ENCODE measurements at places on chromosomes 12 and 14.

GRCh38 chr12:4190366-4191063 is 83.0 kb upstream of the CCND2 start:
- DNase-seq: no peak

DNA sequence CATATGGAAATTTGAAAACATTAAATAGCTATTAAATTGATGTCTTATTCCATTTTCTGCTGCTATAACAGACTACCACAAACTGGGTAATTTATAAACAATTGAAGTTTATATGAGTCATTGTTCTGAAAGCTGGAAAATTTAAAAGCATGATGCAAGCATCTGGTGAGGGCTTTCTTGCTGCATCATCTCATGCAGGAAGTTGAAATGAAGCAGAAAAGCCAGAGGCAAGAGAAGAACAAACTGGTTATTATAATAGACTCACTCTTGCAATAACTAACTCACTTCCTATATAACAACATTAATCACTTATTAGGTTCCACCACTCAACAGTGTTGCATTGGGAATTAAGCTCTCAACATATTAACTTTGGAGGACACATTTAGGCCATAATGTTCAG is 1277.4 kb downstream of the LRFN5 start:
- DNase-seq: no peak

- no peak for DNase-seq
Measured at GRCh38 chr12:55789893-55790292, 27.6 kb downstream of the SARNP start.

DNA sequence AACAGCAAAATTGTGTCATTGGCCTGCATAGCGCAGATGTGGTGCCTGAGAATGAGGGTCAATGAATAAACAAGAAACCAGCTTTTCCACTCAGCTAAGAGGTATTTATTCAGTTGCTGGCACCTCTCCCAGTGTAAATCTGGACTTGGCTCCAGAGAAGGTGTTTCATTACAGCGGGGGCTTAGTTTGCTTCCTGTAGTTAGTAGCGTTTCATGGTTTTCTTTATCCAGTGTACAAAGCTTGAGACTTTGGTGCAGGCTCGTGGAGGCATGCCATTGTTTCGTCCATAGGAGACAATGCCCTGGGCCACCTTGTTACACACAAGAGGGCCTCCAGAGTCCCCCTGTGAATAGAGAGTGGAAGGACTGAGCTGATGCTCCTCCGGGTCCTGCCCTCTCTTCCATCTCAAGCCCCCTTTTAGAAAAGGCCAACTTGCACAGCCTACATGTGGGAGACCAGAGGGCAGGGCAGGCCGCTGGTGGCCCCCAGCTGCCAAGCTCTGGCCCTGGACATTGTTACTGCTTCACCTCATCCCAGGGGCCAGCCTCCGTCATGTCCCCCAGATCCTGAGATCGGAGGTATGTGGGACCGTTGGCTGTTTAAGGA is 3.0 kb downstream of the GZMB start:
- no peak for DNase-seq

DNA sequence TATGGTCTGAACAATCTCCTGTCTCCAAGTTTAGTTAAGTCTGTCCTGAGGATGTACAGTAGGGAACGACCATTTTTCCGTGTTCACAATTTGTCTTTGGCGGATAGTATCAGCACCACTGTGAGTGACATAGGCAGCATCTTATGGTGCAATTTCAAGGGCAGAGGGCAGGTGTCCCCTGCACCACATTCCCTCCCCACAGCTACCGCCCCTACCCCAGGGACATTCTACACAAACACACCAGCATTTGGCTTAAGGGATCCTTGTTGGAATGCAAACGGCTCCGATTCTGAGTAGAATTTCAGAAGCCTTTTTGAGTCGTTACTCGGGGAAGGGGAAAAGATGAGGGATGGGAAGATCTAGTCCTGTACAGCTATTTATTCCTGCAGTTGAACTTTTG is 25.1 kb upstream of the DICER1 start:
- DNase-seq: no peak

- no peak for DNase-seq
Measured at GRCh38 chr14:103395244-103395643, 10.0 kb downstream of the MARK3 start.

DNA sequence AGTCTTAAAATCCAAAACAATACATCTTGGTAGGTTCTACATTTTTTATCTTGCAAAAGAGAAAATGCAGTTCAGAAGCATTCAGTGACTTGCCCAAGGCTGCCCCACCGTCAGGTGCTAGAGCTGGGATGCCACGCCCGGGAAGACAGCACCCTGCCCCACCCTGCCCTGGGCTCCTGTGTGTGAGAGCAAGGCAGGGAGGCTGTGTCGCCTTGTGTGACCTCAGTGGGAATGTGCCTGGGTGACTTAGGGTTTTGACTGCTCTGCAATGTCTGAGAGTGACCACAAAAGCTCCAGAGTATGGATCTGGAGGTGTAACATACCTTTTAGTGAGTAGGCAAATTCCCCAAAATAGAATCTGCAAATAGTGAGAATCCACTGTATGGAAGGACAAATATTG is 60.0 kb downstream of the AACS start:
- no peak for DNase-seq

- no peak for DNase-seq
Measured at GRCh38 chr12:90244232-90244631, 535.6 kb upstream of the ATP2B1 start.

DNA sequence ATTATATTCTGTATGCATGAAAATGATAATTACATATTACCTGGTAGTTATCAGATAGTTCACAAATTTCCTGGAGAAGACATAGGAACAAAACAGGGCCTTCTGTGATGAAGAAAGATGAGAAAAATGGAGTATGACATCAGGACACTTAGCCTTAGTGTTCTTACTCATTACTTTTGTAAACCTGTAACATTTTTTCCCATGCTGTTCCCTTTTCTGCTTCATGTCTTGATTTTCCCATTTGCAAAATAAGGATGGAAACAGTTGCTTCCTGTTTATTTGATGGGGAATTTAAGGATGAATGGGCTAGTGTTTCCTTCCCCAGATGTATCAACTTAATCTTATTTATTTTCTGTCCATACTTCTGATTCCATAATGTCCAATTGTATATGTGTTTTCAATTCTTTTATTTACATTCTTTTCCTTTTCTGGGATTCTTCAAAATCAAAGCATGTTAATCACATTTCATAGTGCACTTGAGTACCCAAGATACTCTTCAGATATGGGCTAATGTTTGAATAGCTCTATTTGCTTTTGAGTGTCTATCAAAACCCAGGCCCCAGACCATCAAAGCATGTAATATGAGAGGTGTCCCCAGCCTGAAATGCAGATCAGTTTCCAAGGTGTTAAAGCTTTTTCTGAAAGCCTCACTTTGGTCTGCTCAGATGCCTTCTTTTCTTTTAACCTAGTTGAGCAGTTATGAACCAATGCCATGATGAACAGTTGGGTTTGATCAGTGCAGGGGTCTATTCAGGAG is 260.5 kb downstream of the RAD51B start:
- no peak for DNase-seq

DNA sequence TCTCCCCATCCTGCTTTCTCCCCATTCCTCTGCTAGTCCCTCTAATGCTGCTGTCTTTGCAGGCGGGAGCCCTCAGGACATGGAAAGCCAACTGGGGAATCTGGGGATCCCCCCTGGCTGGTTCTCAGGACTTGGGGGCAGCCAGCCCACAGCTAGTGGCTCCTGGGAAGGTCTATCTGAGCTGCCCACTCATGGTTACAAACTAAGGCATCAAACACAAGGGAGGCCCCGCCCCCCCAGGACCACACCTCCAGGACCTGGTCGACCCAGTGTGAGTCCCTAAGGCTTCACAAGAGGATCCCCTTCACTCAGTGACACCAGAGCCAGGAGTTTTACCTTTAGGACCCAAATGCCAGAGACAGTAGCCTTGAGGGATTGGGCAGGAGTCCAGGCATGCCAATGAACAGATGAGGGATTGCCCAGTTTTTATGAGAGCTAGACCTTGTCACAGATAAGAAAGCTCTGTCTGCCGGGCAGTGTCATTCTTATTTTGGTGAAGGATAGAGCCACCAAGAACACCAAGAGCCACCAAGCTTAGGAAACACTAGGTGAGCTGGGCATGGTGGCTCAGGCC is 8.0 kb upstream of the CPNE6 start:
- DNase-seq: no peak

GRCh38 chr12:129901254-129901653 is 2.6 kb downstream of the TMEM132D start:
- no peak for DNase-seq

- DNase-seq: no peak
Measured at GRCh38 chr14:80316441-80316840, 105.1 kb upstream of the DIO2 start.

GRCh38 chr14:72519543-72519942 is 374.4 kb downstream of the DPF3 start:
- no peak for DNase-seq

- DNase-seq: no peak
Measured at GRCh38 chr14:36091096-36091495, 85.4 kb downstream of the PTCSC3 start.

- no peak for DNase-seq
Measured at GRCh38 chr14:39087493-39087892, 15.5 kb downstream of the SEC23A start.

GRCh38 chr14:23056956-23057756 is at the start of gene CDH24:
CDH24 (minus strand) TSS chr14:23057520; CDS start chr14:23055733, 1,787 bp downstream.
- peak; percentile 74 for DNase-seq

GRCh38 chr14:22877000-22877501 is 5.5 kb downstream of the LRP10 start:
- DNase-seq: no peak

DNA sequence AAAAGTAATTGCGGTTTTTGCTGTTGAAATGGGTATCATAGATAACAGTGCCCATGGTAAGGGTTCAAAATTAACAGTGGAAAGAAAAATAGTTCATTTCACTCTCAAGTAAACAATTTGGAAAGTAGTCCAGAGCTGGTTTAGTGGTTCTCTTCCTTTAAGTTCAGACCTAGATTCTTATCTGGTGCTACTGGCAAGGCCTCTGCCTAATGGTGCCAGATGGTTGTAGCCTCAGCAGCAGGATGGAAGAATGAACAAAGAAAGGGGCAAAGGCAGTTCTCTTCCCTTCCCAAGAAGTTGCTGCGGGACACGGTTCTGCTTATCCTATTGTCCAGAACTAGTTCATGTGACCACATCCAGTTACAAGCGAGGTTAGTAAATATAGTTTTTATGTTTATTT is 10.5 kb downstream of the ARG2 start:
- DNase-seq: no peak

DNA sequence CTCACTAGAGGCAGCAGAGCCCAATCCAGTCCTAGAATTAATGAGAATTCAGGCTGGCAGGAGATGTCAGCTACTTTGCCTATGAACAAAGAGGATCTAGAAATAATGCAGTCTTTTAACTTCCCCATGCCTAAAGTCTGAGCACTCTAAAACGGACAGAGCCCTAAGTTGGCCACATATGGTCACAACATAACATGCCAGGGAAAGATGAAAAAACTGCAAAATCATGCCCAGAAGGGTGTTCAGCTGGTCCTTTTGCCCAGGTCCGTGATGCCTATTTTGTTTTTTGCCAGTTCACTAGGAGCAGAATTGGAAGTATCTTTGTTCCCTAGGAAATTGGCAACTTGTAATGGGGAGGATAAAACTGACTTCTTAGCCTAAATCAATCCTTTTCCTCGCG is 20.3 kb upstream of the LMNTD1 start:
- DNase-seq: no peak

GRCh38 chr12:28459481-28459880 is 269.2 kb downstream of the CCDC91 start:
- DNase-seq: no peak

- peak; percentile 37 for DNase-seq
Measured at GRCh38 chr14:72613231-72613974, 280.5 kb downstream of the DPF3 start.

GRCh38 chr12:118060301-118061010 is 523 bp downstream of the WSB2 start:
- no peak for DNase-seq

GRCh38 chr14:46626876-46627275 is 24.7 kb downstream of the RPL10L start:
- DNase-seq: no peak

DNA sequence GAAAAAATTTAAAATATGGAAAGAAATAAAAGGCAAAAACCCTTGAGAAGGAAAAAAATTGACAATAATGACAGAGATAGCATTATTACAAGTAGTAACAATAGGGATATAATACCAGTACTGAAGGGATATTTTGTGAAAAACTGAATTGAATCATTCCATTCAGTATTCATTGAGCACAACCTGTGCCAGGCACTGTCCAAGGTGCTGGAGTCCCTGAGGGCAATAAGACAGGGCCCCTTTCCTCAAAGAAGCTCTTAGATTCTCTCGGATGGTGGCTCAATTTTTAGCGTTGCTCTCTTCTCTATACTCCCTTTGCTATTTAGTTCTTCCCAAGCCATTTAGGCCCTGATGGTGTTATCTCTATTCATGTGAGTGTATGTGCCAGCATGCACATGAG is 34.3 kb upstream of the GAS2L3 start:
- DNase-seq: peak; percentile 3

GRCh38 chr12:107888789-107889188 is 114.3 kb downstream of the ASCL4 start:
- DNase-seq: no peak

DNA sequence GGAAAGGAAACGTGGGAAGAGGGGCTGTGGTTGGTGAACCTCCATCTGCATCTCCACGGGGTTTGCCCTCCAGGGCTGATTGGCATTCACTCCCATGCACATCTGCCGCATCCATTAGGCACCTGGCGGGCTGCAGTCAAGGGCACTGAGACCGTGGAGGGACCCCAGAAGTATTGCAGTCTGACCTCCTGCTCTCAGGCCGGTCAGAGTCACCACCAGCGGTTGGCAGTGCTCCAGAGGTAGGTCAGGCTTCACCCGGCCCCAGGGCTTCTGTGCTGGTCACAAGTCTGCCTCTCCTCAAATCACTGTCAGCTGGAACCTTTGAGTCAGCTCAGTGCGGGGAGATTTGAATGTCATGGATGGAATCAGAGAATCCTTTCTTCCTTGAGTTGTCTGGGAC is 132.3 kb downstream of the PAPOLA start:
- no peak for DNase-seq

GRCh38 chr14:22908601-22909000 is 10.3 kb downstream of the RBM23 start:
- no peak for DNase-seq

DNA sequence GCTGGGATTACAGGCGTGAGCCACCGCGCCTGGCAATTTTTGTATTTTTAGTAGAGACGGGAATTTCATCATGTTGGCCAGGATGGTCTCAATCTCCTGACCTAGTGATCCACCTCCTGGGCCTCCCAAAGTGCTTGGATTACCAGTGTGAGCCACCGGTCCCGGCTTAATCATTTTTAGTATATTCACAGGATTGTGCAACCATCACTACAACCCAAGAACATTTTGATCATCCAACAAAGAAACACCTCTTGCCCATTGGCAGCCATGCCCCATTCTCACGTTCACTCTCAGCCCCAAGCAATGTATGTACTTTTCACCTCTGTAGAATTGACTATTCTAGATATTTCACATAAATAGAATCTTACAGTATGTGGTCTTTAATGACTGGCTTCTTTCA is 19.9 kb downstream of the SP1 start:
- DNase-seq: no peak

GRCh38 chr12:4809449-4810218 is 89.4 kb downstream of the GALNT8 start:
- peak; percentile 22 for DNase-seq

GRCh38 chr12:101878243-101878821 is 952 bp downstream of the DRAM1 start:
- no peak for DNase-seq
